Activated CD4-positive, alpha-beta T cell treated with anti-CD3 and anti-CD28 coated beads for 36 hours (primary cell): ENCODE measurements at places on chromosomes 7 and 10. TPM values are rescaled to one million over a fixed set of nuclear protein-coding genes. Genes with fewer than 3 reads are reported as not detected.

Gene CBX3
- total RNA-seq = 173 TPM

Gene CALHM3
- not detected for total RNA-seq

Gene CALML3
- total RNA-seq = not detected

- peaks cover 5% of the 10 kb centered on the region for H3K4me1 ChIP-seq
- H3K36me3 ChIP-seq = no peaks in the 10 kb centered on the region
- no peak for DNase-seq
- no peak overlapping the region for H3K27ac ChIP-seq
These were observed 45.3 kb upstream of the BAMBI start for GRCh38 chr10:28631896-28632583.

- no peaks in the 10 kb centered on the region for H3K36me3 ChIP-seq
- H3K27me3 ChIP-seq = peaks cover 58% of the 10 kb centered on the region
- H3K4me1 ChIP-seq = peaks cover 15% of the 10 kb centered on the region
- peak overlapping the region; percentile 70 for H3K4me3 ChIP-seq
These were observed 464 bp downstream of the DENND2A start for GRCh38 chr7:140640060-140640637.

DNA sequence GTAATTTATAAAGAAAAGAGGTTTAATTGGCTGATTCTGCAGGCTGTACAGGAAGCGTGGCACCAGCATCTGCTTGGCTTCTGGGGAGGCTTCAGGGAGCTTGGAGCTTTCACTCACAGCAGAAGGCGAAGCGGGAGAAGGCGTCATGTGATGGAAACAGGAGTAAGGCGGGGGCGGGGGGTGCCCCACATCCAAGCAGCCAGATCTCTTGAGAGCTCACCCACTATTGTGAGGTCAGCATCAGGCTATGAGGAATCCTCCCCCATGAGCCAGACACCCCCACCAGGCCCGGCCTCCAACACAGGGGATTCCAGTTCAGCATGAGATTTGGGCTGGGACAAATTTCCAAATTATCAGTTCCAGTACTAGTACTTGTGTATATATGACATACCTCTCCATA, 46.2 kb downstream of the WDR37 start:
- peak; percentile 71 for DNase-seq
- no peaks in the 10 kb centered on the region for H3K27me3 ChIP-seq
- H3K4me3 ChIP-seq = no peak overlapping the region
- H3K27ac ChIP-seq = peak overlapping the region; percentile 53
